GM23248 (cell line): ENCODE measurements at places on chromosomes 3 and 15.

GRCh38 chr3:57118254-57118653 is 46.9 kb downstream of the IL17RD start:
- DNase-seq = no peak

- DNase-seq = no peak
These were observed 130.7 kb downstream of the LRTM1 start for GRCh38 chr3:54797111-54797510.

- peak; percentile 69 for DNase-seq
These were observed 57.0 kb upstream of the MCTP2 start for GRCh38 chr15:94174399-94174802.

GRCh38 chr3:148315756-148316155 is 381.9 kb upstream of the AGTR1 start:
- peak; percentile 14 for DNase-seq

DNA sequence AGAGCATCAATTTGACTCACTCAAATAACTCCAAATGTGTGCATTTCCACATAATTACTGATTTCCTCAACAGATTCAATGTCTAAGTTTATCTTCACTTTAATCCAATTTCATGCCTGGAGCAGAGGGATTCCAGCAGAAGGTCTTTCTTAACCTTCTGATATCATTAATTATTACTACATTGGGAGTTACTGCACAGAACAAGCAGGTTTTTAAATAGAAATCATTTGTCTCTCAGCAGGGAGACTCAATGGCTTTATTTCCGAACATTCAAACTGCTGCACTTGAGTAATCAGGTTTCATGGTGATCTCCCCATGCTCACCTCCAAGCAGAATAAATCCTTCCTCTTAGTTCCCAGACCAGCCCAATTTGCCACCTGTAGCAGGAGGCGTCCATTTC is 264.8 kb upstream of the IGF1R start:
- no peak for DNase-seq

GRCh38 chr3:47874913-47875312 is 72.0 kb downstream of the DHX30 start:
- peak; percentile 28 for DNase-seq

DNA sequence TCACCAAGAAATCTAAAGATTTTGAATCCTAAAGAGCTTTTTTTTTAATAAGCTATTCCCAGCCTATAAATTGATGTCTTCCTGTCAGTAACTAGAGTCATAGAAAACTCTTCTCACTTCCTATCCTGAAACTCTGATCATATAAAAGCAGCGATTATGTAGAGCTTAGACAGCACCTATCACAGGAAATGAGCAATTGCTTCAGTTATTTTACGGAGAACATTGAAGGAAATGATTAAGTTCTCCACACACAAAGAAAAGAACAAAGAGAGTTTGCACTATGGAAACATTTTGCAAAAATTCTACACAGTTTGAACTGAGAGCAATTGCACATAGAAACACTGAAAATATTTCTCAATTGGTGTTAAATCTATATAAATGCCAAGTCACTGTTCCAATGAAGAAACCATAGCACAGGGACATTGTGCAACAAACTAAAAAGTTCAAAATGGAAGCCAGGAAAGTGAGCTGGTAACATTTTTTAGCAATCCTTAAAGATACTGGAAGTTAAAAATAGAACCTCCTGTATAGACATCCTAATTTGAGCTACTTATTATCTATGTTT is 291.5 kb upstream of the ARHGEF26 start:
- peak; percentile 4 for DNase-seq

DNA sequence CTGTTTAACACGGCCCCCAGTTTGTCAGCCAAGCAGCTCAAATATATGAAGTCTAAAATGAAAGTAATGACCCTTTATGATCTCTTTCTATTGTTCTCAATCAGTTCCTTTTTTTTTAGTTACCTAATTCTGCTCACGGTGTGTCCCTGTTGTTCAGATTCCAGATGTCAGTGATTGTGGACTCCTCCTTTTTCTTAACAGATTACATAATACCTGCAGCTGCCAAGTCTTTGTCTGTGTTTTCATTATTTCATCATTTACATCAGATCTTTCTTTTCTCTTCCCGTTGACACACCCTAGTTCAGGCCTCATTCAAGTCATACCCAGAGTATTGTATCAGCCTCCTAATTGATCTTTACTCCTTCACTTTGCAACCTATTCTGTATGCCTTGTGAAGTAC is 56.1 kb upstream of the SKIL start:
- peak; percentile 73 for DNase-seq

GRCh38 chr3:57726397-57726796 is 29.7 kb upstream of the SLMAP start:
- DNase-seq = no peak

DNA sequence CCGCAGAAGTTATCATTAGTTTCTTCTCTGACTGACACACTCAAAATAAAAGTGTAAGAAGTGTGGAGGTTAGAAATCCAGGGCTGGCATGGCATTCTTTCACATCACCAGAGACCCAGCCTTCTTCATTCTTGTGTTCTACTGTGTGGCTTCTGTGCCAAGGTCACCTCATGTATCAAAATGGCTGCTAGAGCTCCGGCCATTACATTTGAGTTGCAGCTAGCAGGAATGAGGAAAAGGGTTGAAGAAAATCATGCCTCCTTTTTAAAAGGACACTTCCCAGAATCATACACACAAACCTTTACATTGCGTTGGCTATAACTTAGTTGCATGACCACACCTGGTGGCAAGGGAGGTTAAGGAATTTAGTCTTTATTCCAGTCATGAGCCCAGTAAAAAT is 345.6 kb upstream of the PROK2 start:
- no peak for DNase-seq

DNA sequence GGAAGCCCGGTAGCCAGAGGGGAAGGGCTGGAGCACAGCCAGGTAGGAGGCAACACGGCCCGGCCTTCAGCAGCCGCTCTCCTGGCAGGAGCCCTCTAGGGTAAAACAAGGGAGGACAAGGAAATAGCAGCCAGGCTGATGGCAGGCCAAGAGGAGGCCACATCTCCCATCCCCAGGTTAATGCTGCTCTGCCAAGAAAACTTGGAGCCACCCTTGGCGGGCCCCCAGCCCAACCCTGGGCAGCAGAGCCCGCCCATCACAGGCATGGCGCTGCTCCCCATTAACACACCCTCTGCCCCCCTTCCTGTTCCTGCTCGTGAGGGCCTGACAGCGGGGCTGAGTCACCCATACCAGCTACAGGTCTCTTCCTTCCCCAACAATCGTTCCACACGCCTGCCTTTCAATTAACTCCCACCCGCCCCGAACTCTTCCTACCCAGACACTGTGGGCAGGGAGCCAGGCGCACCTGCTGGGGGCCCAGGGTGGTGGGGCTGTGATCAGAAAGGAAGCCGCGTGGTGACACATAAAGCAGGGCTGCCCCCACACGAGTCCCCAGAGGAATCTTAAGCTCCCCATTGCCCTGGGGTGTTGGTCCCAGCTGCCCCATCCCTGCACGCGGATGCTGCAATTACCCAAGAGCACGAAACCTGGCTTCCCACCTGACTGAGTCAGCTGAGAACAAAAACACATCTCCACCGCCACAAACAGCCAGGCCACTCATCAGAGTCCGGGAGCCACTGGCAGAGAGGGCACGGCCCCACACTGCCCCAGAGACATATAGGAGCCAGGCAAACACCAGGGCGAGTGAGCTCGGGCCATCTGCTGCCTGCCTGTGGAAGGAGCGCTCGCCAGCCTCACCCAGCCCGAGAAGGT is at the start of gene C15orf62:
TSS of gene C15orf62 (plus strand) at position 707 of the 873 bp plus-strand sequence. CDS start 516 bp downstream, outside the sequence.
- DNase-seq = peak; percentile 33
